Activated naive CD8-positive, alpha-beta T cell treated with anti-CD3 and anti-CD28 coated beads, Interleukin-2, amount 10 ng/mL, durations not matched to agents 7 days and 5 days (primary cell): ENCODE measurements at places on chromosomes 3 and 15.

DNA sequence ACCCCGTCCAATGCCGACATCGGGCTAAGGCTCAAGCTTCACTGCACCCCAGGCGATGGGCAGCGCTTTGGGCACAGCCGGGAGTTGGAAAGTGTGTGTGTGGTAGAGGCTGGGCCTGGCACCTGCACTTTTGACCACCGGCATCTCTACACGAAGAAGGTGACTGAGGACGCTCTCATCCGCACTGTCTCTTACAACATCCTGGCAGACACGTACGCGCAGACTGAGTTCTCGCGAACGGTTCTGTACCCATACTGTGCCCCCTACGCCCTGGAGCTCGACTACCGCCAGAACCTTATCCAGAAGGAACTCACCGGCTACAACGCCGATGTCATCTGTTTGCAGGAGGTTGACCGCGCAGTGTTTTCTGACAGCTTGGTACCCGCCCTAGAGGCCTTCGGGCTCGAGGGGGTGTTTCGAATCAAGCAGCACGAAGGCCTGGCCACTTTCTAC lies 1.0 kb downstream of the PDE12 start:
- peak; percentile 65 for DNase-seq

GRCh38 chr3:111351334-111351733 lies 190.7 kb upstream of the CD96 start:
- no peak for DNase-seq

GRCh38 chr15:99425657-99426301 lies 140.0 kb upstream of the MEF2A start:
- DNase-seq, result no peak

DNA sequence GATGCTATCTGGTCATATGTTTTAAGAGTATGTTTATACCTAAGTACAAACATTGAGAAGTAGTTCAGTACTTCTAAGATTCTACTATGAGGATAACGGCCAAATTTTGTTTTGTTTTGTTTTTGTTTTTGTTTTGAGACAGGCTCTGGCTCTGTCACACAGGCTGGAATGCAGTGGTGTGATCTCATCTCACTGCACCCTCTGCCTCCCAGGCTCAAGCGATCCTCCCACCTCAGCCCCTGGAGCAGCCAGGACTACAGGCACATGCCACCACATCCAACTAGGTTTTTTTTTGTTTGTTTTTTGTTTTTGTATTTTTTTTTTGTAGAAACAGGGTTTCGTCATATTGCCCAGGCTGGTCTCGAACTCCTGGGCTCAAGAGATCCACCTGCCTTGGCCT lies 47.5 kb upstream of the RPS17 start:
- no peak for DNase-seq

DNA sequence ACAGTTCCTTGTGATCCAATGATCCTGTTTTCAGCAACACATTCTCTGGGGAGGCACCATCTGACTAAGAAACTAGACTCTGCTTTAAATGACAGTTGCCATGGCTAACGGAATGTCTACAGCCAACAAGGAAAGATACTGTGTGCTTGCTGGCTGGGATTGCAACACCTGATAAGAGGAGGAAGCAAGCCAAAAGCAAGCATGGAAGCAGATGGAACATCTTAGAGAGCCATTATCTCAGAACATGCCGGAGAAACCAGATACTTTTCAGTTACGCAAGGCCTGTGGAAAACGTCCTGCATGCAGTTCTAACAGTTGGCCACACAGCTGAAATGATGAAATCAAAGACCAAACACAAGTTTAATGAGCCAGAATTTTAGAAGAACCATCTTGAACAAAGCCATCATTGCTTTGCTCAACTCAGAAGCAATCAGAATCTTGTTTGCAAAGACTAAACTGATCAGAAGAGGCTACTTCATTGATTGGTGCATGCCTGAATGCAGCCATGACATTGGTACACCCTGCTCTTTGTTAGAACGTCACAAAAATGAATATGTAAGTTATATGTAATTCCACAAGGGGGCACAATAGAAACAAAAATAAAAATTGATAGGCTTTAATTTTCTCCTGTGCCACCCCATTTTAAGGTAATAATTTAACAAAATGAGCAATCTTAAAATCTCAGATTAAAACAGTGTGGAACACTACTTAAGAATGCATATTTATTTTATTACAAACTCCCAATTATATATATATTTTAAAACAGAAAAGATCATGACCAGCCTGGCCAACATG lies 50.8 kb downstream of the GXYLT2 start:
- DNase-seq, result no peak

GRCh38 chr15:80856400-80856799 lies 77.2 kb downstream of the CEMIP start:
- DNase-seq, result no peak

- no peak for DNase-seq
Measured at GRCh38 chr3:130688015-130688688, 58.5 kb downstream of the PIK3R4 start.

DNA sequence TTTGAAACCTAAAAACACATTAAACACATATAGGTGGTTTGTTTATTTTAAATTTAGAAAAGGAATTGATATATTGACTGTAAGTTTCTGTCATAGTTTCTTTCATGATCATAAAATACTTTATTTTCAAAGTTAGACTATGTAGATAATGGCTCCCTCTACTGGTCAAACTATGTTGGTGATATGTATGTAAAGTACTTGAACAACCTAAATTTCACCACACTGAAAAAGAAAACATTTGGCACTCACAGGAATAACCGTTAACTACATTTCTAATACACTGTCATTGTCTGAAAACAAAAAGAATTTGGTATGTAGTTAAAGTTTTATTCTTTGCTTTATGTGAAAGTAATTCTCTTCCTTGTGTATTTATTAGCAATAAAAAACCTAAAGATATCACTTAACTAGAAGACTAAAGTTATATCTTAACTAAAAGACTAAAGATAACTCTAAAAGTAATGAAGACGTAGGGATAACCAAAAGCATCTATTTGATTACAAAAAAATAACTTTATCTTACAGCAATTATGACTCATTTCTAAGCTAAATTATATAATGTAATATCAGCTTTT lies 427.5 kb downstream of the VGLL3 start:
- DNase-seq, result no peak

DNA sequence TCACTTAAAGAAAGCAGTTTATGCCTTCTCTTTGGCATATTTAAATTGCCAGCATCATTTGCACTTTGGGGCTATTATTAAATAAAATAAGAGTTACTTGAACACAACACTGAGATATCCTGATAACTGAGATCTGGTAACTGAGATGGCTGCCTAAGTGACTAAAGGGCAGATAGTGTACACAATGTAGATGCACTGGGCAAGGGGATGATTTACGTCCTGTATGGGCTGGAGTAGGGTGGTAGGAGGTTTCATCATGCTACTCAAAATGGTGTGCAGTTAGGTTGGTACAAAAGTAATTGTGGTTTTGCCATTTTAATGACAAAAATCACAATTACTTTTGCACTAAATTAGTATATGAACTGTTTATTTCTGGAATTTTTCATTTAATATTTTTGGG lies 196.1 kb downstream of the UBE2E2 start:
- DNase-seq, result no peak

- no peak for DNase-seq
Measured at GRCh38 chr3:132554437-132554836, 42.6 kb upstream of the ACKR4 start.

GRCh38 chr3:113623324-113623723 lies 73.1 kb downstream of the USF3 start:
- DNase-seq, result no peak

GRCh38 chr3:181418233-181418632 lies 293.5 kb upstream of the SOX2 start:
- no peak for DNase-seq

- no peak for DNase-seq
Measured at GRCh38 chr3:171262431-171262830, 197.8 kb downstream of the TNIK start.

GRCh38 chr3:174495311-174495710 lies 363.8 kb upstream of the NAALADL2 start:
- DNase-seq, result no peak

GRCh38 chr15:85451099-85451700 lies 70.8 kb downstream of the AKAP13 start:
- DNase-seq, result no peak

- DNase-seq, result no peak
Measured at GRCh38 chr15:68784206-68784605, 36.5 kb downstream of the ANP32A start.

- DNase-seq, result no peak
Measured at GRCh38 chr3:74089814-74090213, 465.1 kb upstream of the PDZRN3 start.

GRCh38 chr3:151639418-151639740 lies 94.3 kb upstream of the AADACL2 start:
- DNase-seq, result no peak

GRCh38 chr3:11117591-11117990 lies 36.7 kb upstream of the HRH1 start:
- DNase-seq, result no peak

DNA sequence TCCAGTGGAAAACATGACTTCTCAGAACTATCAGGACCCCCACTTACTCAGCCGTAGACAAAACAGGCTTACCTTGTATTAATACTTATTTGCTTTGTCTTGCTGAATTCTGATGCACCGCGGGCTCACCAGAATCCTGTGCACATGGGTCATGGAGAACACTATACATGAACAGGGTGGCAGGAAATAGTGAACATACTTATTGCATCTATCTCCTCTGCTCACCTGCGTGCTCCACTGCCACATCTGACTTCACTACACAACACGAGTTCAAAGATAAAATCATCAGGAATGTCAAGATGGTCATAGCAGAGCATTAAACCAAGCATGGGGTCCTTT lies 10.7 kb upstream of the MAPK6 start:
- no peak for DNase-seq

DNA sequence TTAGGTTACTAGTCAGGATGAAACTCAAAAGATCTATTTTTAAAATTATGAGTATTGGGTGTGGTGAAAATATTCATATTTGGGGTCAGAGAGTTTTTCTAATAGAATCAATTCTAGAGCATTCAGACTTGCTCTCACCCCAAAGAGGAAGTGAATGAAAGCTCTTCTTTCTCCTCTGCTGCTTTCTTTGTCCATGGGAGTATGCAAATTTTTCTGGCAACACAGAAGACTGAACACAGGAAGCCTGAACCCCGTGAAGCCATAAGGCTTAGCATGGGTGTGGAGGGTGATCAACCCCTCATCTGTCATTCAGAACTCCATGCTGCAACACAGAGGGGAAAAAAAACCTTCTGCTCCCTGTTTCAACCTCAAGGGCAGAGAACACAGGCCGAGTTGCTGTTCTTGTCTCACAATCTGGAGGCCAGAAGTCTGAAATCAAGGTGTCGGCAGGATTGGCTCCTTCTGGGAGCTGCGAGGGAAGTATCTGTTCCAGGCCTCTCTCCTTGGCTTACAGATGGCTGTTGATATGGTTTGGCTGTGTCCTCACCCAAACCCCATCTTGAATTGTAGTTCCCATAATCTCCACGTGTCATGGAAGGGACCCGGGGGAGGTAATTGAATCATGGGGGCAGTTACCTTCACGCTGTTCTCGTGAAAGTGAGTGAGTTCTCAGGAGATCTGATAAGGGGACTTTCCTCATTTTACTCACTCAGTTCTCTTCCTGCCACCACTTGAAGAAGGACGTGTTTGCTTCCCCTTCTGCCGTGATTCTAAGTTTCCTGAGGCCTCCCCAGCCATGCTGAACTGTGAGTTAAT lies 33.7 kb upstream of the CD47 start:
- peak; percentile 56 for DNase-seq
